ENCODE measurements at places on chromosomes 5 and 9. TPM values are rescaled to one million over a fixed set of nuclear protein-coding genes. Genes with fewer than 3 reads are reported as not detected.

The EDIL3 gene
- 0.10 TPM for total RNA-seq

The OR1J2 gene
- not detected for total RNA-seq

The GEMIN5 gene
- 3.7 TPM for total RNA-seq

The MAPKAP1 gene
- 41.0 TPM for total RNA-seq

The UNC5A gene
- total RNA-seq, result not detected

The SLC6A19 gene
- not detected for total RNA-seq

The MTRR gene
- total RNA-seq, result 104 TPM

The EIF4E1B gene
- 0.10 TPM for total RNA-seq

The ACSL6 gene
- total RNA-seq, result 24.8 TPM

The OMD gene
- not detected for total RNA-seq

The PCDHGC5 gene
- total RNA-seq, result not detected

The C9 gene
- not detected for total RNA-seq

The MAPK9 gene
- total RNA-seq, result 36.0 TPM

The EGFL7 gene
- total RNA-seq, result 2.1 TPM

The CDH9 gene
- 0.10 TPM for total RNA-seq

The PCDHGB7 gene
- total RNA-seq, result 0.31 TPM

The PCDHGA9 gene
- 0.42 TPM for total RNA-seq

The TXNDC8 gene
- total RNA-seq, result not detected

The ORM1 gene
- total RNA-seq, result not detected

The MSX2 gene
- total RNA-seq, result under 0.01 TPM

The FREM1 gene
- total RNA-seq, result under 0.01 TPM

The ASPN gene
- not detected for total RNA-seq

The AIF1L gene
- 0.10 TPM for total RNA-seq

The TRIM52 gene
- 17.5 TPM for total RNA-seq

The LCN10 gene
- total RNA-seq, result not detected

The MIGA2 gene
- 22.7 TPM for total RNA-seq

The FOXD4 gene
- total RNA-seq, result not detected

The C9orf153 gene
- 1.9 TPM for total RNA-seq

The KIAA0825 gene
- 2.5 TPM for total RNA-seq

The CD72 gene
- 4.9 TPM for total RNA-seq

The LHFPL2 gene
- 9.4 TPM for total RNA-seq

The PCDHA9 gene
- not detected for total RNA-seq

The CFAP90 gene
- total RNA-seq, result not detected

The WDR38 gene
- not detected for total RNA-seq

The SLC34A3 gene
- total RNA-seq, result not detected

The PCDHA1 gene
- total RNA-seq, result not detected

The PCDHGA4 gene
- total RNA-seq, result 0.21 TPM

The IL13 gene
- total RNA-seq, result 0.31 TPM

The FCN2 gene
- not detected for total RNA-seq

The ENTPD8 gene
- not detected for total RNA-seq

The GKAP1 gene
- 8.0 TPM for total RNA-seq

The SAXO1 gene
- total RNA-seq, result 0.10 TPM

The PCDHAC2 gene
- not detected for total RNA-seq

The TSLP gene
- 0.21 TPM for total RNA-seq

The TTC16 gene
- total RNA-seq, result 1.9 TPM

The HAVCR2 gene
- 27.3 TPM for total RNA-seq

The SHOC1 gene
- total RNA-seq, result under 0.01 TPM

The PDE6A gene
- not detected for total RNA-seq

The OCLN gene
- 0.10 TPM for total RNA-seq
